ENCODE measurements at places on chromosomes 1 and 21.

- H3K4me1 ChIP-seq, result no peaks in the 10 kb centered on the region
- no peak for DNase-seq
- no peak overlapping the region for H3K4me3 ChIP-seq
- H3K36me3 ChIP-seq, result no peaks in the 10 kb centered on the region
These were observed 280.5 kb upstream of the CAMK1G start for GRCh38 chr1:209302779-209303568.

- no peak for DNase-seq
- H3K4me3 ChIP-seq, result no peak overlapping the region
- H3K4me1 ChIP-seq, result no peaks in the 10 kb centered on the region
These were observed 75.9 kb downstream of the SWT1 start for GRCh38 chr1:185232874-185233273.

GRCh38 chr1:231938711-231939110 lies 312.1 kb downstream of the DISC1 start:
- H3K27me3 ChIP-seq, result no peaks in the 10 kb centered on the region
- no peak overlapping the region for H3K27ac ChIP-seq
- H3K4me1 ChIP-seq, result no peaks in the 10 kb centered on the region

DNA sequence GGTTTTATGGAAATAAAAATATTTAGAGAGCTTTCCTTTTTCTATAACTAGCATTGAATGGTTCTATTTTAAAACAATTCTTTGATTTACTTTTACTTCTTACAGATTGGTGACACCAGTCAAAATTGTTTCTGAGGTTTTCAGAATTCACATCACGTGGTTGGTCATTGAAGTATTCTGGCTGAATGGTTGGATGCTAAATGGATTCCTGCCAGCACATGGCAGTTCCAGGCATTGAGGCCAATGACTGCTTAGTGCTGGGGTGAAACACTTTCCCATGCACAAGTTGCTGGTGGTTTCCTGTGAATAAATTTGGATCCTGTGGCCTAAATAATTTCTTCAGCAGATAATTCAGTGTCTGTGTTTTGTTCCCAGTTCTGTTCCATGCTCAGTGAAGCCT lies 20.6 kb downstream of the NCAM2 start:
- no peak for DNase-seq
- no peaks in the 10 kb centered on the region for H3K27me3 ChIP-seq
- H3K27ac ChIP-seq, result no peak overlapping the region
- no peaks in the 10 kb centered on the region for H3K4me1 ChIP-seq

DNA sequence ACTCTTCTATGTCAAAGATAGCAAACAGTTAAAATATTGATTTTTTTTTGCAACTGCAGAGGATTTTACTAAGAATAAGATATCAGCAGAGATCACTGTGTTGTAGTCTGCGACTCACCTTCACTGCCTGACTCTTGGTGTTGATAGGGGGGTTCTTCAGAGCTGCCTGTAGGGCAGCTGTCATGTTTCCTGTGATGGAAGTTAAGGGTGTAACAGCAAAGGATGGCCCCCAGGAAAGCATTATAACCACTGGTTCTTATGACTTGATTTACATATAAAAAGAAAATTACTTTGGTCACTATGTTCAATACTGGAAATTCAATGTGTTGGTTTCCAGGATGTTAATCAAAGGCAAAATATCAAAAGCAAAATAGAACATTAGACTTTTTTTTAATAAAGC lies 2.6 kb downstream of the ARPC5 start:
- no peak overlapping the region for H3K27ac ChIP-seq
- no peaks in the 10 kb centered on the region for H3K27me3 ChIP-seq
- no peak for DNase-seq
- H3K4me3 ChIP-seq, result peak overlapping the region; percentile 77
- H3K4me1 ChIP-seq, result peaks cover 15% of the 10 kb centered on the region
- no peaks in the 10 kb centered on the region for H3K36me3 ChIP-seq

- no peak overlapping the region for H3K4me3 ChIP-seq
- no peak for DNase-seq
- H3K36me3 ChIP-seq, result no peaks in the 10 kb centered on the region
- no peak overlapping the region for H3K27ac ChIP-seq
These were observed 50.7 kb downstream of the IRF2BP2 start for GRCh38 chr1:234559152-234559901.

DNA sequence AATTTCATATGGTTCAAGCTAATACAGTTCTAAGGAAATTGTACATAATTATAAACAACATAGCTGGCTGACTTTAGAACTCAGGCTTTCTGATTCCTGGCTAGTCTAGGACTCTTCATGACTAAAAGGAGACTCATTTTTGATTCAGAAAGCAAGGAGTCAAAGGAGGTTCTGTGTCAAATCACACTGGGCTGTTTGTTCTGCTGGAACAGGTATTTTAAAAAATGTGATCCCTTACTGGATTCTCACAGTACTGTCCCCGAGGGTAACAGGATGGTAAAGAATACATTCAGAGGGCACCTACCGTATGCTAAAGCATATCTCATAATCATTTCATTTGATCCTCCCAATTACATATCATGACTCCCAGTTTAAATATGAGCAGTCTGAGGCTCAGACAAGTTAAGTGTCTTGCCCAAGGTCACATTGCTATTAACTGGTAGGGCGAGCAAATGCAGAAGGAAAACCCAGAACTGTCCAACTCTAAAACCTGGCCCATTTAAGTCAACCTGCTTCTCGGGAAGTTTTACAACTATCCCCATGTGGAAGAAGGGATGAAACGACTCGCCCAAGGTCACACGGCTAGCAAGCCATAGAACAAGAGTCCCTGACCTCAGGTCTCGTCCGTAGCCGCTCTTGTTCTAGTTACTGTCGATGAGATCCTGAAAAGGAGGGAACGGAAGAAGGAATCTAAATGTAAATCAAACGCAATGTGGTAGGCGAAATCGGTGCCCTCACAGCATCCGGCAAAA lies 675 bp downstream of the MYSM1 start:
- no peaks in the 10 kb centered on the region for H3K27me3 ChIP-seq
- DNase-seq, result peak; percentile 27
- no peaks in the 10 kb centered on the region for H3K36me3 ChIP-seq
- peaks cover 6% of the 10 kb centered on the region for H3K4me1 ChIP-seq
- peak overlapping the region; percentile 46 for H3K27ac ChIP-seq
- peak overlapping the region; percentile 69 for H3K4me3 ChIP-seq

- H3K36me3 ChIP-seq, result no peaks in the 10 kb centered on the region
- H3K27me3 ChIP-seq, result no peaks in the 10 kb centered on the region
- H3K4me3 ChIP-seq, result no peak overlapping the region
- no peaks in the 10 kb centered on the region for H3K4me1 ChIP-seq
- H3K27ac ChIP-seq, result no peak overlapping the region
These were observed 7.3 kb upstream of the DHCR24 start for GRCh38 chr1:54894271-54894670.

GRCh38 chr21:17987382-17988101 lies 168.4 kb upstream of the C21orf91 start:
- H3K27ac ChIP-seq, result no peak overlapping the region
- no peaks in the 10 kb centered on the region for H3K27me3 ChIP-seq
- no peak for DNase-seq
- H3K4me1 ChIP-seq, result no peaks in the 10 kb centered on the region

- no peaks in the 10 kb centered on the region for H3K4me1 ChIP-seq
- H3K27ac ChIP-seq, result no peak overlapping the region
- DNase-seq, result no peak
- H3K27me3 ChIP-seq, result no peaks in the 10 kb centered on the region
- no peaks in the 10 kb centered on the region for H3K36me3 ChIP-seq
- H3K4me3 ChIP-seq, result no peak overlapping the region
These were observed 81.8 kb downstream of the PEX14 start for GRCh38 chr1:10556430-10557005.

- DNase-seq, result peak; percentile 30
- no peaks in the 10 kb centered on the region for H3K4me1 ChIP-seq
- H3K27me3 ChIP-seq, result no peaks in the 10 kb centered on the region
- H3K4me3 ChIP-seq, result no peak overlapping the region
These were observed 108.3 kb downstream of the HIVEP3 start for GRCh38 chr1:41810446-41810845.

- no peak overlapping the region for H3K27ac ChIP-seq
- no peak overlapping the region for H3K4me3 ChIP-seq
- no peaks in the 10 kb centered on the region for H3K4me1 ChIP-seq
- no peaks in the 10 kb centered on the region for H3K27me3 ChIP-seq
These were observed 189.1 kb upstream of the RNPC3 start for GRCh38 chr1:103336408-103336807.

DNA sequence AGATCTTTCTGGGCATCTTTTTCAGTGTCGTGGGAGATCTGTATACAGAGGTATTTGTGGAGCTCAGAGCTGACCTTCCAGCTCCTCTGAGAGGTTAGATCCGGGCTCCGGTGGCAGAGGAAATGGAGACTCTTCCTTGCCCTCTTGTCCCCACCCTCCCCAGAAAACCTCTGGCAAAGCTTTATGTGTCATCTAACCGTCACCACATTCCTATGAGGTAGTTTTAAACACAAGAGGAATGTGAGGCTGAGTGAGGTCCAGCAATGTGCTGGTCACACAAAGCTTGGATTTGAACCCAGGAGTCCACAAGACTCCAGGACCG lies 1.2 kb downstream of the CD160 start:
- no peaks in the 10 kb centered on the region for H3K36me3 ChIP-seq
- H3K27ac ChIP-seq, result no peak overlapping the region
- DNase-seq, result no peak
- no peaks in the 10 kb centered on the region for H3K27me3 ChIP-seq
- H3K4me1 ChIP-seq, result peaks cover 4% of the 10 kb centered on the region

DNA sequence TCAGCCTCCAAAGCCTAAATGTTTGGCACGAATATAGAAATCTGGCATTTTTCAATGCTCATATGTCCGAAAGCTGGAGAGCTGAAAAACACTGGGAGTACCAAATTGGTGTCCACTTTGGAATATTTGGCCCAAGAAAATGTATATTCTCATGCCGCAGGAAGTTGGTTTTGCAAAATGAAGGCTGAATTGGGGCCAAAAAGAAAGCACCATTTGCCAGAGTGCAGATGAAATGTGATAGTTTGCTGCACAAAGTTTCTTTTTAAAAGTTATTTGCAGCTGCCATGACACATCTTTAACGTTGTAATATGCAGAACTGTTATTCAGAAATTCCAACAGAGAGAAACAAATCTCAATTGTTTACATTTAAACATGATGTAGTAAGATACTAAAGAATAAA lies 124.2 kb upstream of the LYPLAL1 start:
- no peak for DNase-seq
- H3K27ac ChIP-seq, result no peak overlapping the region
- H3K27me3 ChIP-seq, result no peaks in the 10 kb centered on the region
- H3K4me3 ChIP-seq, result no peak overlapping the region
- no peaks in the 10 kb centered on the region for H3K4me1 ChIP-seq

- H3K4me1 ChIP-seq, result peaks cover 4% of the 10 kb centered on the region
- H3K36me3 ChIP-seq, result no peaks in the 10 kb centered on the region
- H3K4me3 ChIP-seq, result peak within 1 kb of the TSS; percentile 57
- H3K27me3 ChIP-seq, result peaks cover 44% of the 10 kb centered on the region
- H3K27ac ChIP-seq, result no peak within 1 kb of the TSS
These were observed at the start of gene TRNP1 for GRCh38 chr1:26993237-26994019. TRNP1 (plus strand) TSS chr1:26993692; CDS start chr1:26993787, 95 bp downstream.

DNA sequence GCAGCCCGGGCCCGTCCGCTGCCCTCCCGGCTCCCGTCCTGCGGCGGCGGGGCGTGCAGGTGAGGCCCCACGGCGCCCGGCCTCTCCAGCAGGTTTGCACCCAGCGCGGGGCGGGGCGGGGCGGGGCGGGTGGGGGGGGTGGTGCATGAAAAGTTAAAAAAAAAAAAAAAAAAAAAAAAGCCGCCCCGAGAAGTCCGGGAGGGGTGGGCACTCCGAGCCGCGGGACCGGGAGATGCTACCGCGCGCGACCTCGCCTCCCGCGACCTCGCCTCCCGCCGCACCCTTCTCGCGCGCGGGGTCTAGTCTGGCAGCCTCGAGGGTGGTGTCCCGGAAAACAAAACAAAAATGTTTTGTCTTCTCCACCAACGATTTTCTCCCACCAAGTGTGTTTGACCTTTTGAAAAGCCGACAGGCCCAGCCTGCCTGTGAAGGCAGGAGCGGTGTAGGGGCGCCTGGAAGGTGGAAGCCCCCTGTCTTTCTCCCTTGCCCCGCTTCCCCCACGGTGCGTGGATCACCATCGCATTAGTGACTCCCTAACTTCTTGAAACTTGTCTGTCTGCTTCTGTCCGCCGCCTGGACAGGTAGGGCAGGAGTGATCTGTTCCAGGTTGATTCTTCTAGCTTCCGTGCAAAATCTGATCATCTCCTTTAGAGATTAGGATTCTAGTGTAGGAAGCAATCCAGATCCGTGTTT lies 569 bp downstream of the RCAN3 start:
- no peaks in the 10 kb centered on the region for H3K36me3 ChIP-seq
- DNase-seq, result peak; percentile 40
- H3K27ac ChIP-seq, result peak overlapping the region; percentile 88
- H3K4me1 ChIP-seq, result peaks cover 5% of the 10 kb centered on the region
- no peaks in the 10 kb centered on the region for H3K27me3 ChIP-seq
- peak overlapping the region; percentile 71 for H3K4me3 ChIP-seq

DNA sequence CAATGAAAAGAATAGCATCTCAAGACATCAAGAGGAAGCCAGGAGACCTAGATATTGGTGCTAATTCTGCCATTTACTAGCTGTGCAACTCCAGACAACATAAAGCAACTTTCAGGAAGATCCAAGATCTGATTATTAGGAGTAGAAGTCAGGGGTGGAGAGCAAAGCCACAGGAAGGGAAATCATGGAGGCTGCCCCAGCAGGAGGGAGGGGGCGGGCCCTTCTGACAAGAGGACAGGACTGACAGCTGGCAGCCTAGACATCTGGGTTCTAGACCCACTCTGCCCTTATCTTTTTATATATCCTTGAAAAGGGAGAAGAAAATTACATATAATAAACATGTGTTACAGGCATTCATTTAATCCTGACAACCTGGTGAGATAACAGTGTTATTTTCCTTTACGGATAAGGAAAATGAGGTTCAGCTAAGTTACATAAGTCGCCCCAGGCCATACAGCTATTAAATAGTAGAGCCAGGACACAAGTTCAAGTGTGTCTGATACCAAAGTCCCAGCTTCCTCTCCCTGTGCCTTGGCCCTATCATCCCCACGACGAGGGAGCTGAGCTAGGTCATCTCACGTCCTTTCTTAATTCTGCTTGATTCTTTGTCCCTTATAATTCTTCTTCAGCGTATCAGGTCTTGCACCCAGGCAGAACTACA lies 46.6 kb downstream of the ARHGEF11 start:
- H3K36me3 ChIP-seq, result no peaks in the 10 kb centered on the region
- no peak overlapping the region for H3K27ac ChIP-seq
- no peaks in the 10 kb centered on the region for H3K4me1 ChIP-seq
- no peaks in the 10 kb centered on the region for H3K27me3 ChIP-seq

GRCh38 chr1:114780344-114781226 lies at the start of gene SIKE1:
SIKE1 (minus strand) TSS chr1:114780685; CDS start chr1:114780607, 78 bp downstream.
- peak; percentile 97 for DNase-seq
- H3K4me1 ChIP-seq, result no peaks in the 10 kb centered on the region
- H3K4me3 ChIP-seq, result peak within 1 kb of the TSS; percentile 83
- no peaks in the 10 kb centered on the region for H3K27me3 ChIP-seq

DNA sequence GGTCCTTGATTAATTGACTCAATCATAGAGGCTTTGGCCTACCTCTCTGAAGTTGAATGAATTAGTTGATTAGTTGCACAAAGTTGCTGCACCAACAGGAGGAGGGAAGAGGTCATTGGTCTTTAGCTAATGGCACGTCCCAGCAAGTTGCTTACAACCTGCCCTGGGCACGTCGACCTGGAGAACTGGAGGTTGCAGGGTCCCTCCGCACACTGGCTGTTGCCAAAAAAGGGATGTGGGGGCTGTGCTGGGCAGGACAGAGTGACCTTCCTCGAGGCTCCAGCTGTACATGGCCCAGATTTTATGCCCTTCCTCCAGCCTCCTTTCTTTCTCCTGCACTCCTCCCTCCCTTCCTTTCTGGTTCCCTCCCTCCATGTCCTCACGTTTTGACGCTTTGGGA lies 230.3 kb upstream of the VAMP3 start:
- no peaks in the 10 kb centered on the region for H3K36me3 ChIP-seq
- DNase-seq, result no peak
- no peak overlapping the region for H3K27ac ChIP-seq

GRCh38 chr1:157369808-157370521 lies 182.3 kb downstream of the FCRL5 start:
- H3K4me1 ChIP-seq, result no peaks in the 10 kb centered on the region
- no peaks in the 10 kb centered on the region for H3K27me3 ChIP-seq
- H3K36me3 ChIP-seq, result no peaks in the 10 kb centered on the region
- peak; percentile 79 for DNase-seq
- H3K4me3 ChIP-seq, result no peak overlapping the region
- no peak overlapping the region for H3K27ac ChIP-seq

Measured in colonic mucosa (tissue), 4 donors.